Activated CD4-positive, CD25-positive, alpha-beta regulatory T cell treated with anti-CD3 and anti-CD28 coated beads, Interleukin-2, amount 50 U/mL, for 24 hours (primary cell): ENCODE measurements at places on chromosomes 11 and 22.
A peak's percentile ranks its signal among the peaks of the same experiment; 100 is the strongest.

DNA sequence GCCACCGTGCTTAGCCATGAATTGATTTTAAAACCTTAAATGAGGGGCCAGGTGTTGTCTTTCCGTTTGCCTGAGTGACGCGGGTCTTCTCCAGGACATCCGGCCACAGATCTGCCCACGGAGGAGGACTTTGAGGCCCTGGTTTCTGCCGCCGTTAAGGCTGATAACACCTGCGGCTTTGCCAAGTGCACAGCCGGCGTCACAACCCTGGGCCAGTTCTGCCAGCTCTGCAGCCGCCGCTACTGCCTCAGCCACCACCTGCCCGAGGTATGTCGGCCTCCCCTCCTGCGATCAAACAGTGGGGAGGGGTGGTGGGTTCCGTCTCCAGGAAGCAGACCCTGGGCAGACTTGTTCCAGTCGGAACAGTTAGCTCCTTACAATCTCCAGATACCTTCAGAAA, 34.4 kb downstream of the IGHMBP2 start:
- no peak for ATAC-seq

- ATAC-seq = no peak
These were observed 80.4 kb downstream of the TRMU start for GRCh38 chr22:46415776-46416519.

DNA sequence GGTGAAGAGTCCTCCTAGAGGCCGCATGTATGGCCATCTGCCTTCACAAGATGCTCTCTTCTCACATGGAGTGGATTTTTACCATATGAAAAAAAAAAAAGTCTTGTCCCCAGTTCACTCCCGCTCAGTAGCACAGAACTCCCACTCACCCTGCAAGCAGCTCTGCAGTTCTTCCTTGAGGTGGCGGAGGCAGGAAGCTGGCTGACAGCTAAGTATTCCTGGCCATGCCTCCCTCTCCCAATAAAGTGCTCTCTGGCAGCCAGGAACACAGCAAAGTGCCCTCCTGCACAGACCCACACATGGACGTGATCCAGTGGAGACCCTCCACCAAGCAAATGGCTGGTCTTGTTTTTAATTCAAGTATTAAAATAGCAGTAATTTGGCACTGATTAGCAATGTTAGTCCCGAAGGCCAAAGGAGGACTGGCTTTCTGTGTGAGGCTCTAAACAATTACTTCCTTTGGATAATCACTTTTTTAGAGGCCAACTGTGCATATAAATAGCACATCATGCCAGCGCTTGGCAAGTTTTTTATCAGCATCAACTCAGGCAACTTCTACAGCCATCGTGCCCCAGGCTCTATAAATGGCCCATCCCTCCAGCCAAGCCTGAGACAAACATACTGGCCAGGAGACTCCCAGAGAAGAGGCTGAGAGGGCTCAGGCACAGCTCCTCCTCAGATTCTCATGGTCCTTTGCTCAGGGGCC, 413.6 kb downstream of the OPCML start:
- no peak for ATAC-seq

DNA sequence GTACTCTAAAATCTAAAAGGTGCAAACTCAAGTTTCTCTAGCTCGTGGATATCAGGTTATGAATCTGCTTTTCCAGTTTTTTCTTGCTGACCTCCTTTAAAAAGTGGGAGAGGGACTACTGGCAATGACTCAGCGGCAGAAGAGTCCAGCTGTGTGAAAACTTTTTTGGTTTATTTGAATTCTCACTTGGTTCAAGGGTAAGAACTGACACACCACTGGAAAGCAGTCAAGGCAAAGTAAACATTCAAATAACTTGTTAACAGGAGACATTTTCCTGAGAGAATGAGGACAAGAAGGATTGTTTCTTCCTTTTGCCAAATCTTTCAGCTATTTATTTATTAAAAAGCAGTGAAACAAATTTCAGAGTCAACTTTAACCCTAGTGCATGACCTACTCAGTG, 36.1 kb downstream of the CDON start:
- ATAC-seq = no peak

DNA sequence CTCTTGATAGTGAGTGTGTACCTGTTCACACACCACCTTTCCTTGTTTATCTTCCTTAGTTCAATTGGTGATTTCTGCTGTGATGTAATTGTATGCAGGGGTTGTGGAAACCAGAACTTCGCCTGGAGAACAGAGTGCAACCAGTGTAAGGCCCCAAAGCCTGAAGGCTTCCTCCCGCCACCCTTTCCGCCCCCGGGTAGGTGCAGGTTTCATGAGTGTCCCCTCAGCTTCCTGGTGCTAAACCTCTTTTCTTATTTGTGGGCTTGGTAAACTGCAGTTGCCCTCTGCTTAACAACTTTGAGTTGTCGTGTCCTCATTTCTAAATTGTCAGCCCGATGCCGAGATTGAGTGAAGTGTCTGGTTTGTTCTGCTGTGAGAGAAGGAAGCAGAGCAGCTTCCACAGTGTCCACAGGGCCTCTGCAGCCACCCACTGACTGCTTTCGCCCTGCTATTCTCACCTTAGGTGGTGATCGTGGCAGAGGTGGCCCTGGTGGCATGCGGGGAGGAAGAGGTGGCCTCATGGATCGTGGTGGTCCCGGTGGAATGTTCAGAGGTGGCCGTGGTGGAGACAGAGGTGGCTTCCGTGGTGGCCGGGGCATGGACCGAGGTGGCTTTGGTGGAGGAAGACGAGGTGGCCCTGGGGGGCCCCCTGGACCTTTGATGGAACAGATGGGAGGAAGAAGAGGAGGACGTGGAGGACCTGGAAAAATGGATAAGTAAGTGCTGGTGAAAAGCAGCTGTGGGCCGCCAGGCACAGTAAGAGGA, 7.1 kb upstream of the GAS2L1 start:
- ATAC-seq = no peak

- no peak for ATAC-seq
These were observed 9.0 kb downstream of the MTNR1B start for GRCh38 chr11:92978271-92979111.

DNA sequence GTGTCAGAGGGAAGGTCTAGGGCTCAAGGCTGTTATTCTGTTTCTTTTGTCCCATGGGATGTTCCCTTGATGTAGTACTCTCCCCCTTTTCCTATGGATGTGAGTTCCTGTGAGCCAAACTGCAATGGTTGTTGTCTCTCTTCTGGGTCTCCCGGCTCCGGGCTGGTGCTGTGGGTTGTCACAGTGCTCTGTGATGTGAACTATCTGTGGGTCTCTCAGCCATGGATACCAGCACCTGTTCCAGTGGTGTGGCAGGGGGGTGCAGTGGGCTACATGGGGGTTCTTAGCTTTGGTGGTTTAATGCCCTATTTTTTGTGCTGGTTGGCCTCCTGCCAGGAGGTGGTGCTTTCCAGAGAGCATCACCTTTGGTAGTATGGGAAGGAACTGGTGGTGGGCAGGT, 941.1 kb downstream of the KCNA4 start:
- no peak for ATAC-seq

DNA sequence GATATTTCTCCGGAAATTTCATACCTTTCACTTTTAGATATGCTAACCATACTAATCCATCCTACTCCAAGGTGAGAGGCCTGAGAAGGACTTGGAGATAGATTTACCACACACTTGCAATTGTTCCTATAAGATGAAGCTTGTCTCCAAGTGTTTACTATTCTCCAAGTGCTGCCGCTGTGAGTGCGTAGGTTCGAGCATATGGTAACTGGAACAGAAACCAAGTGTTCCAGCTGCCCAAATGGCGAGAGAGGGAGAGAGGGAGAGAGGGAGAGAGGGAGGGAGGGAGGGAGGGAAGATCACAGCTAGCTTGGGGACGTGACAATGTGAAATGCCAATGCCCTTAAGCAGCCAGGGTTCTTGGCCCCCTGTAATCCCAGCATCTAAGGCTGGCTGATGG, 21.5 kb downstream of the ASCC2 start:
- ATAC-seq = no peak

DNA sequence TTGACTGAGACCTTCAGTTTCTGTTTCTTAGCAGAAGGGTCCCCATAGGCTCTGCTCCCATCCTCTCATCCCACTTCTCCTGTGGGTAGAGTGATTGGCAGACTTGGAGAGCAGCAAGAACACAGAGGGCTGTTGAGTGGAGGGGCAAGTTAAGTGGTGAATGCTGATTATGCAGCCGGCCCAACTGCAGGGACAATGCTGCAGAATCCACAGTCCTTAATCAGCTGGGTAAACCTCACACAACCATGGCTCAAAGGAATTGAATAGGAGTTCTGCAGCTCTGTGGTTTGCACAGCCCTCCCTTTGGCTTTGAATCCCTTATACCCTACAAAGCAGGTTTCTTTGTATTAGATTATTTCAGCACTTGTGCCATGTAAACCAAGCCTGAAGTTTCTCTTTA, 161.1 kb downstream of the NAV2 start:
- ATAC-seq = no peak

GRCh38 chr22:37210041-37210803, 2.1 kb downstream of the SSTR3 start:
- no peak for ATAC-seq

GRCh38 chr11:19935507-19935906, 222.9 kb downstream of the NAV2 start:
- ATAC-seq = no peak

DNA sequence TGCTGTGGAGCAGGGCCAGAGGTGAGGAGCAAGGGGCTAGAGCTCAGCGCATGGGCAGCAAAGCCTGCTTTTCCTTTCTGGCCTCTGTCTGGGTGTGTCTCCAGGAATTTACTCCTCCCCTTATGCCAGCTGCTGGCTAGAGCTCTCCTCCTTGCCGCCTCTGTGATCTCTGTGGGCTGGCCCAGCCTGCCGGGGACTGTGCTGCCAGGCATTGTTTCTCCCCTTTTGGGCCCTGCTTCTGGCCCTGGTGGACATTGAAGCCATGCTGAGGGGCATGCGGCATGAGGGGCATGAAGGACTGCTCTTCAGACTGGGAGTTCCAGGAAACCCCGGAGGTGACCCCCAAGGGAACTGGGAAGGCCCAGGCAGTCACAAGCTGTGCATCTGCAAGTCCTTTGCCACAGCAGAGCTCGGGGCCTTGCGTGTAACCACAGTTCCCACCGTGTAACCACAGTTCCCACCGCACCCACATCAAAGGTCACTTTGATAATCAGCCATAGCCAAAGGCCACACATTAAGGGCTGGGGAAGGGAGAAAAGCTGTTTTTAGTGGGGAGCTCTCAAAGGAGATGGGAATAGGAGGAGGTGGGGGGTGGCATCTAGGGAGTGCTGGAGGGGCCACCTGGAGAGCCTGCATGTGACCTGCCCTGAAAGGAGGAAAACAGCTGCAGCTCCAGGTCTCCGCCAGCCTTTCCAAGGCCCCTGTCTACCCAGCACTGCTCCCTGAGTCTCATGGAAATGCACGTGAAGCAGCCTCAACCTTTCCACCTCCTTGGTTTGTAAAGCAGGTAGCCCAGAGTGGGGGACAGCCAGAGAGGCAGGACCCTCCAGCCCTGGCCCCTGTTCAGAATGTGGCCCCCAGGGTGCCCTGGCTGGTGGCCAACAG, 62.3 kb downstream of the PPFIBP2 start:
- ATAC-seq = no peak

DNA sequence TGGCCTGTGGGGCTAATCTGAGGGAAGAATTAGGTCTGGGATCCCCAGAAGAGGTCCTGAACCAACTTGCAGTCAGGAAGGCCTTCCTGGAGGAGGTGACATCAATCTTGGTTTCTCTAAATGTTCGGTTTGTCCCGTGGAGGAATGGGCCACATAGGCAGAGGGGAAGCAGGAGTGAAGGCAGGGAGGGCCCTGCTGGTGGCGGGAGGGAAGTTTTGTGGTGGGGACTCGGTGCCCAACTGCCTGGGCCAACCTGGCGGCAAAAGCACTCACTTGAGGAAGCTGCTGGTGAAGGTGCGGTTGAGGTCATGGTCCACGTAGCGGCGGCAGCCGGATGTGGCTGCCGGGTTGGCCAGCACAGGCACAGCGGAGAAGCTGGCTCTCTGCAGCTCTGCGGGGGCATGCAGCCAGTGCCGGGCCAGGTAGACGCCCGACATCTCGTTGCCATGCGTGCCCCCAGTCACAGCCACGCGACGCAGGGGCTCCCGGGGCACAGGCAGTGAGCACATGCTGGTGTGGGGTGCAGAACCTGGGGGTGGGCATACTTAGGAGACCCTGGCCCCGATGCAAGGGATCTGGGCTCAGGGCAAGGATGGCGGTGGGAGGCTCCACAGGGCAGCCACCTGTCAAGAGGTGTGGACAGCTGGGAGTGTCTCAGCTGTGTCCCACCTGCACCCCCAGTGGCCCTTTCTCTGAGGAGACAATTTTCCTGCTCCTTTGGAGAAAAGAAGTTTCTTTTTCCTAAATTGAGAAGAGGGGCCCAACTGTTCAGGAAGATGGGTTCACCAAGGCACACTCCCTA, 3.8 kb downstream of the ACY3 start:
- ATAC-seq = peak; percentile 44

DNA sequence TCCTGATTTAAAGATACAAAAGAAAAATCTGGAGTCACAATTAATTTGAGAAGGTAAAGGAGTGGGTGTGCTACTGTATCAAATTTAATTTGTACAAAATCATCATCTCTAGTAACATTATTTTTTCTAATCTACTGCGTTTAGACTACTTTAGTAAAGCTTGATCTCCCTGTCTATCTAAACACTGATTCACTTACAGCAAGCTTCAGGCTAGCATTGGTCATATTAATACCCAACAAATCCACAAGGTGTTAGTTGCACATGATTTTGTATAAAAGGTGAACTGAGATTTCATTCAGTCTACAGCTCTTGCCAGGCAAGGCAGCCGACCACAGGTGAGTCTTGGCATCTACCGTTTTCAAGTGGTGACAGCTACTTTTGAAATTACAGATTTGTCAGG, at the start of gene FSHB:
Gene FSHB (plus strand): TSS at position 301 of the 400 bp plus-strand sequence. CDS start 889 bp downstream, outside the sequence.
- ATAC-seq = no peak

DNA sequence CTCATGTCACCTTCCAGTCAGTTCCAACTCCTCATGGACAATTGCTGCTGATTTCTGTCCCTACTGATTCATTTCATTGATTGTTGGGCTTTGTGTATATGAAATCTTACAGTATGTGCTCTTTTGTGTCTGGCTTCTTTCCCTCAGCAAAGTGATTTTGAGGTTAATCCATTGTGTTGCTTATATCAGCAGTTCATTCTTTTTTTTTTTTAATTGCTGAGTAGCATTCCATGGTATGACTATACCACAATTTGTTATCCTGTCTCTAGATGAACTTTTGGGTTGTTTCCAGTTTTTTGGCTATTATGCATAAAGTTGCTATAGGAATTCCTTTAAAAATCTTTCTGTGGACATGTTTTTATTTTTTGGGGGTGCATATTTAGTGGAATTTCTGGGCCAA, 59.9 kb downstream of the NXPE1 start:
- no peak for ATAC-seq

DNA sequence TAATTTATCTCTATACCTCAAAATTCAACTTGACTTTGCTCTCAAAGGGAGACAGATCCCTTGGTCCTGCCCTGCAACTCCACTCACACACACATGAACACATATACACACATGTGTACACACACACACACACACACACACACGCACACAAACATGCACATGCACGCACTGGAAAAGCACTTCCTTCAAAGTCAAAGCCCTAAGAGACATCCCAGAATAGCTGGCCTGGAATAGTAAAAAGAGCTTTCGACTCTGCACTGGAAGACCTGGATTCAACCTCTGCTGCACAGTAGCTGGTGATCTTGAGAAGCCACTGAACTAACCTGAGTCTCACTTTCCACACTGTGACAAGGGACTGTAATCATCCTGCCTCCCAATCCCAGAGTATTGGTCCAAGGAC, 26.8 kb downstream of the TENM4 start:
- ATAC-seq = no peak

GRCh38 chr11:64844330-64845128, at the start of gene CDC42BPG:
Gene CDC42BPG, minus strand, starts transcription at chr11:64844653. Its CDS starts 84 bp downstream, at chr11:64844569.
- ATAC-seq = peak; percentile 67
